ENCODE measurements at places on chromosomes 12 and 14. TPM values are rescaled to one million over a fixed set of nuclear protein-coding genes. Genes with fewer than 3 reads are reported as not detected.

Gene LTB4R2
- total RNA-seq, result 6.4 TPM

Gene PLA2G1B
- total RNA-seq, result 62.2 TPM

Gene PMCH
- total RNA-seq, result not detected

DNA sequence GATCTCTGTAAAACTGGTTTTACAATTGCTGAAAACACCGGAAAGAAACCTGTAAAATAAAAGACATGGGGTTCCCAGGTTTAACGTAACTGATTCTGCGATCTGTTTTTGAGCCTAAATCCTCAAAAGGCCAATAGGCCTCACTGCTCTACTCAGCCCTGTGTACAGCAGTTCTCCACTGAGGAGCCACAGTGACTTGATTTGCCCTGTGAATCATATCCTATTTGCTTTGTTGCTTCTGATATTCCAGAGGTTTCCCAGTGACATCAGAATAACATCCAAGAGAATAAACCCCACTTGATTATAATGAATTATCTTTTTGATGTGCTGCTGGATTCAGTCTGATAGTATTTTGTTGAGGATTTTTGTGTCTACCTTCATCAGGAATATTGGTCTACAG, 27.5 kb downstream of the MDM1 start:
- DNase-seq, result no peak

- DNase-seq, result no peak
Measured at GRCh38 chr12:47306130-47306529, 226.4 kb upstream of the AMIGO2 start.

DNA sequence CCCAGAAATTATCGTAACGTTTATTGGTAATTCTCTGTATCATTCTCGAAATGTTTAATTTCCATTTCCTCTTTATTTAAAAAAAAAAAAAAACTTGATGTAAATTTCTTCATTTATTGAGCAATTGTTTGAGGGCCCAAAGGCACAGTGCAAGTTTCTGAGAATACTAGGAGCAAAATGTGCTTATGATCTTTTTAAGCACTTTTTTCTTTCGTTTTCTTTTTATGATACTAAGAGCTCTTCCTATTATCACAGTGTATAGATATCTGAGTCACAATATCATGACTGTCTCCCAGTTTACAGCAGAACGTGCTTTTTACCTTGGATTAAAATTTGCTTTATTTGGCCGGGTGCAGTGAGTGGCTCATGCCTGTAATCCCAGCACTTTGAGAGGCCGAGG, 5.6 kb downstream of the ATP2A2 start:
- DNase-seq, result no peak

GRCh38 chr12:93243689-93244513, 133.8 kb upstream of the NUDT4 start:
- DNase-seq, result no peak

- DNase-seq, result no peak
Measured at GRCh38 chr12:49264466-49264872, 413 bp upstream of the TUBA1C start.
